ENCODE measurements at places on chromosomes 2 and 18.

GRCh38 chr18:74516271-74517235, 17.7 kb upstream of the CNDP1 start:
- no peak for DNase-seq

GRCh38 chr2:62964671-62965070, 86.0 kb upstream of the OTX1 start:
- no peak for DNase-seq

DNA sequence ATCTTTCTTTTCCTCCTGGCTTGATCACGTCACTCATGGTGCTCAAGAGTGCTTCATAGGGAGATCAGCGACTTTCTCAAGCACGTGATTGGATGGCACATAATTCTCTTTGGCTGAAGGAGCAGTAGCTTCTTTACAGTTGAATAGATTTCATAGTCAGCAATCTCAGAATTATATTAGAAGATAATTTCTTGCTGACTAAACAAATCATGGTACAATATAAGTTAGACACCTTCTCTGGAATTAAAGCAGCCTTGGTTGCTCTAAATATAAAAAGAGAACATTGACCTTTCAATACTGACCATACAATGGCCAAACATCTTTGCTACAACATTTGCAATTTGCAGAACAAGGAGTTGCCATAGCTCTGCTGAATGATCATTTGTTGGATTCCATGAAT, 238.5 kb upstream of the CHST9 start:
- DNase-seq, result no peak

- no peak for DNase-seq
These were observed 24.9 kb downstream of the MYO7B start for GRCh38 chr2:127560201-127560930.

All from AG08396 (cell line).